Activated CD4-positive, alpha-beta T cell treated with anti-CD3 and anti-CD28 coated beads, Interleukin-2, amount 10 ng/mL, durations not matched to agents 24 days and 14 days (primary cell): ENCODE measurements at places on chromosomes 1 and 21. TPM values are rescaled to one million over a fixed set of nuclear protein-coding genes. Genes with fewer than 3 reads are reported as not detected.

S100A14 gene
- total RNA-seq: not detected in 2 replicates

NR1I3 gene
- not detected in 2 replicates for total RNA-seq

CREG1 gene
- 12.3 and 13.6 TPM in 2 replicates for total RNA-seq

GABRD gene
- not detected in 2 replicates for total RNA-seq

MIXL1 gene
- not detected in 2 replicates for total RNA-seq

LRRN2 gene
- total RNA-seq: 0.05 TPM in 1 of 2 replicates, not detected in the other

SPRR4 gene
- total RNA-seq: not detected in 2 replicates

CAPN9 gene
- not detected in 2 replicates for total RNA-seq

OR2G3 gene
- not detected in 2 replicates for total RNA-seq

PLD5 gene
- total RNA-seq: not detected in 2 replicates

OR2L13 gene
- total RNA-seq: not detected in 2 replicates

TSTD1 gene
- 41.7 and 49.7 TPM in 2 replicates for total RNA-seq

PYHIN1 gene
- 10.4 and 11.3 TPM in 2 replicates for total RNA-seq

OLFM3 gene
- not detected in 2 replicates for total RNA-seq

CCDC30 gene
- total RNA-seq: 0.68 and 1.1 TPM in 2 replicates

CYP4Z1 gene
- total RNA-seq: not detected in 2 replicates

FYB2 gene
- total RNA-seq: not detected in 2 replicates

LORICRIN gene
- not detected in 2 replicates for total RNA-seq

CCDC27 gene
- total RNA-seq: not detected in 2 replicates

IFNLR1 gene
- total RNA-seq: 5.3 and 5.6 TPM in 2 replicates

DYNLT4 gene
- total RNA-seq: 0.28 TPM in 1 of 2 replicates, not detected in the other

ACTA1 gene
- total RNA-seq: not detected in 2 replicates
